ENCODE measurements at places on chromosomes 13 and 19.
A peak's percentile ranks its signal among the peaks of the same experiment; 100 is the strongest.

DNA sequence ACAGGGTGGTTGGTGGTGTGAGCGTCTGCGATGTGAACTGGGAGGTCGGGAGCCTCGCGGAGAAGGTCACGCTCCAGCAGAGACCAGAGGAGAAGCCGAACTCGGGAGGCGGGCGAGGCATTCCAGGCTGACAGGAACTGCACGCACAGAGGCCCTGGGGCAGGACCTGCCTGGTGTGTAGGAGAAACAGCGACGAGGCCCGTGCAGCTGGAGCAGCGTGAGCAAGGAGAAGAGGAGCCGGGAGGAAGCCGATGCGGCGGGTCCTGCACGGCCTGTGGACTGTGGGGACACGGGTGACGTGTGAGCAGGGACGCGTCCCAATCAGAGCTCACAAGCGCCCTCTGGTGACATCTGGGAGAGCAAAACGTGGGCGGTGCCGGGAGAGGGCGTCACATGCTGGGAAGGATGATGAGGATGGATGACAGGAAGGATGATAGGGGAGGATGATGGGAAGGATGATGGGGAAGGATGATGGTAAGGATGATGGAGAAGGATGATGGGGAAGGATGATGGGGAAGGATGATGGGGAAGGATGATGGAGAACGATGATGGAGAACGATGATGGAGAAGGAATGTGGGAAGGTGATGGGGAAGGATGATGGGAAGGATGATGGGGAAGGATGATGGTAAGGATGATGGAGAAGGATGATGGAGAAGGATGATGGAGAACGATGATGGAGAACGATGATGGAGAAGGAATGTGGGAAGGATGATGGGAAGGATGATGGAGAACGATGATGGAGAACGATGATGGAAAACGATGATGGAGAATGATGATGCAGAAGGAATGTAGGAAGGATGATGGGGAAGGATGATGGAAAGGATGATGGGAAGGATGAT is 16.1 kb upstream of the MADCAM1 start:
- DNase-seq = no peak

DNA sequence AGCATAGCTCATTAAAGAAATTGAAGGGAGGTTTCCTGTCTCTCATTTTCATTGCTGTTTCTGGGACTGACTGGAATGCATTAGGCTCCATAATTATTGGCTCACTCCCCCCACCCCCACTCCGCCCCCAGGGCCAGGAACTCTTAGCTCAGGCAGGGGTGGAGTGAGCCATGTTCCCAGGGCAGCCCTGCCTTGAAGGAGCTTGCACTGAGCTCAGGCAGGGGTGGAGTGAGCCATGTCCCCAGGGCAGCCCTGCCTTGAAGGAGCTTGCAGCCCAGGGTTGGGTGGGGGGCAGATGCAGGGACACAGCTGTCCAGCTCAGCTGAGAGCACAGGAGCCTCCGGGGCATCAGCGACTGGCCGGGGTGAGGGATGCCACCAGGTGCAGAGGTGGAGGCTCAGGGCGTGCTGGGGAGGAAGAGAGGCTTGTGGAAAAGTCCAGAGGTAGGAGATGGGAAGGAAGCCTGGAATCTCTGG is 39.1 kb upstream of the TFDP1 start:
- DNase-seq = peak; percentile 59

GRCh38 chr19:31283701-31284100 is 65.5 kb downstream of the TSHZ3 start:
- no peak for DNase-seq

- no peak for DNase-seq
Observed at GRCh38 chr13:63492604-63493003, 2077.0 kb upstream of the PCDH20 start.

GRCh38 chr13:98460516-98460915 is 116.4 kb downstream of the STK24 start:
- no peak for DNase-seq

DNA sequence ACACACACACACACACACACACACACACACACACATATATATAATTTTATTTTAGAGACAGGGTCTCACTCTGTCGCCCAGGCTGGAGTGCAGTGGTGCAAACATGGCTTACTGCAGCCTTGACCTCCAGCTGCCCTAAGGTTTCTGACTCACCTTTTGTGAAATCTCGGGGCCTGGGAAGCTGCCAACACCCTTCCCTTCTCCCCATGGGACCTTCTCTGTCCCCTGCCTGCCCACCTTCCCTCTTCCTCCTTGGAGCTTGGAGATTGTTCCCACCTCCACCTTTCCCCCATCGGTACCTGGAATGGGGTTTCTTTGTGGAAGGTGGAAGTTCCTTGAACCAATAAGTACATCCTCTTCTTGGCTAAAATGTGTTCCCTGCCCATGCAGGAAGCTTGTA is 6.3 kb downstream of the ARRDC5 start:
- no peak for DNase-seq

DNA sequence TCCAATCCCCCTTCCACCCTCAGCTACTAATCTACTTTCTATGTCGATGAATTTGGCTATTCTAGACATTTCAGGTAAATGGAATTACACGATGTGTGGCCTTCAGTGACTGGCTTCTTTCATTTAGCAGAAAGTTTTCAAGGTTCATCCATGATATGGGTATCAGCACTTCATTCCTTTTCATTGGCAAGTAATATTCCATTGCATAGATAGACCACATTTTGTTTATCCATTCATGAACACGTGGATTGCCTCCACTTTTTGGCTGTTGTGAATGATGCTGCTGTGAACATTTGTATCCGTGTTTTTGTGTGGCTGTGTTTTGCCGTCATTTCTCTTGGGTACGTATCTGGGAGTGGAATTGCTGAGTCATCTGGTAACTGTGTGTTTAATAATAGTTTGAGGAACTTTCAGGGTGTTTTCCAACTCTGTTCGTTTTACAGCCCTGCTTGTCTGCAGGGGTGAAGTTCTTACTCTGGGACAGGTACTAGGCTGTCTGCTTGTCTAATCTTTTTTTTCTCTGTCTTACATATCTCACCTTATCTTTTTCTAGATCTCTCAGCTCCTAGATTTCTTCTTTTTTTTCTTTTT is 32.5 kb downstream of the MARK4 start:
- DNase-seq = no peak

- no peak for DNase-seq
Observed at GRCh38 chr19:1284979-1285736, 515 bp upstream of the EFNA2 start.

GRCh38 chr13:28181413-28181812 is 43.1 kb downstream of the PAN3 start:
- peak; percentile 11 for DNase-seq

GRCh38 chr13:75691183-75691582 is 55.1 kb downstream of the LMO7 start:
- DNase-seq = no peak

- DNase-seq = peak; percentile 84
Observed at GRCh38 chr19:6610934-6611852, 20.2 kb upstream of the CD70 start.

DNA sequence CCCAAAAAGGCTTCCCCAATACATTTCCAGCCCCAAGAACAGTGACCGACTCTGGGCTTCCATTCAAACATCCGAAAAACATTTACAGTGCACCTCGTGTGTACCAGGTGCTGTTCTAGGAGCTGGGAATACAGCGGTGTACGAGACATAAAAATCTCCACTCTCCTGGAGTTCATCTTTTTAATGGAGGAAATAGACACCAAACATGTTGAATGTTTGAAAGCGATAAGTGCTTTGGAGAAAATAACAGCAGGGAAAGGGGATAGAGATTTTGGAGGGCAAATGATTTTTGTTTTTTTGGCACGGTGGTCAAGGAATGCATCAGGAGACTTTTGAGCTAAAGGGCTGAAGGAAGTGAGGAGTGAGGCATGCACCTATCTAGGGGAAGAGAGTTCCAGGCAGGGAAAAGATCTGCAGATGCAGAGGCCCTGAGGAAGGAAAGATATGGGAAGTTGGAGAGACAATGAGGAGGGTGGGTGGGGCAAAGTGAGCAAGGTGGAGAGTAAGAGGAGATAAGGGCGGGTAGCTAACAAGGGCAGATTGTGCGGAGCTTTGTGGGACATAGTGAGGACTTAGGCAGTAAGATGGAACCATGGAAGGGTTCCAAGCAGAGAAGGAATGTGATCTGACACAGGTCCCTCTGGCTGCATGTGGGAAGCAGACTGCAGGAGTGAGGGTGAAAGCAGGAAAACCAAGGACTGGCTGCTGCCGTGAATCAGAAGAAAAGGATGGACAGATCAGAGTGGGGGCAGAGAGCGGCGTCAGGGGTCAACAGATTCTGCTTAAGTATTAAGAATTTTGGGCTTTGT is 703 bp upstream of the FBL start:
- no peak for DNase-seq
